ENCODE measurements at places on chromosomes 16 and 17. TPM values are rescaled to one million over a fixed set of nuclear protein-coding genes. Genes with fewer than 3 reads are reported as not detected.

The SLC46A1 gene
- 3.4 TPM for polyA plus RNA-seq

The MSLN gene
- polyA plus RNA-seq: 0.11 TPM

The BEAN1 gene
- polyA plus RNA-seq: not detected

The PERCC1 gene
- polyA plus RNA-seq: not detected

The HEATR9 gene
- polyA plus RNA-seq: not detected
